ENCODE measurements at places on chromosomes 12 and 14.
A peak's percentile ranks its signal among the peaks of the same experiment; 100 is the strongest.

DNA sequence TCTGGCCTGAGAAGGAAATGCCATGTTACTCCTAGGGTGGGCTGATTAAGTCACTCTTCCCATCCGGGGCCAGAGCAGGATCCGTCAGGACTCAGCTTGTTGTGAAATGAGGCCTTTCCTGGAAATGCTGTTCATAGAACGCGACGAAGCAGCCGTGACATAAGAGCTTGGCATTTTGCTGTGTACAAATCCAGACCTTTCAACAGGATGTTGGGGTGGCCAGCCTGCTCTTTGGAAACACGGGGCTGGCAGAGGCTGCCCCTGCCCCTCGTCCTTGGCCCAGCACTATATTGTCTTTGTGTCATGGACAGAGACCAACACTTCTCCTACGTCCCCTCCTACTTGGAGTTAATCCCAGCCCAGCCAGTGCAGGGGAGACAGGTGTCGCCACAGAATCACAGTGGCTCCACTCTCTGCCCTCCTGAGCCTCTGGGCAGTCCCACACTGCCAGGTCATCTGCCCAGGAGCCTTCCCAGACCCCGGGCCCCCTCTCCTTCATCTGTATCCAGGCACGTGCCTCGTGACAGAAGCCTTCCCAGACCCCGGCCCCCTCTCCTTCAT lies 18.6 kb upstream of the EIF5 start:
- DNase-seq, result no peak

- no peak for DNase-seq
These were observed 78.8 kb upstream of the EVL start for GRCh38 chr14:99986396-99986795.

DNA sequence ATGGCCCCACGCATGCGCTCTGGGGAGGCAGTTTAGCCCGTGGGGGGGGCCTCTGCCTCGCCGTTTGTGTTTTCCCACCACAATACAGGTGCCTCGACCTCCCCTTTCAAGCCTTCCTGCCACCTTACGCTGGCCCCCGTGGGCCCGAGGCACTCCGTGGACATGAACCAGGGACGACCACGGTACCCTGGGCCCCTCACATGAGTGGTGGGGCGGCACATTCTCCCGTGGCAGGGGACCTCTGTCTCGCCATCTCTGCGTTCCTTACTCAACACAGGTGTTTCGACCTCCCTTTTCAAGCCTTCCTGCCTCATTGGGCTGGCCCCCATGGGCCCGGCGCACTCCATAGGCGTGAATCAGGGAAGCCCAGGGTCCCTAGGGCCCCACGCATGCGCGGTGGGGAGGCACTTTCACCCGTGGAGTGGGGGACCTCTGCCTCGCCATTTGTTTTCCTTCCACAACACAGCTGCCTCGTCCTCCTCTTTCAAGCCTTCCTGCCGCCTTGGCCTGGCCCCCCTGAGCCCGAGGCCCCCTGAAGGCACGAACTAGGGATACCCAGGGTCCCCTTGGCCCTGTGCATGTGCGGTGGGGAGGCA lies 339.5 kb downstream of the ALG10 start:
- DNase-seq, result no peak

GRCh38 chr14:71261206-71261605 lies 353.9 kb downstream of the PCNX1 start:
- DNase-seq, result no peak

DNA sequence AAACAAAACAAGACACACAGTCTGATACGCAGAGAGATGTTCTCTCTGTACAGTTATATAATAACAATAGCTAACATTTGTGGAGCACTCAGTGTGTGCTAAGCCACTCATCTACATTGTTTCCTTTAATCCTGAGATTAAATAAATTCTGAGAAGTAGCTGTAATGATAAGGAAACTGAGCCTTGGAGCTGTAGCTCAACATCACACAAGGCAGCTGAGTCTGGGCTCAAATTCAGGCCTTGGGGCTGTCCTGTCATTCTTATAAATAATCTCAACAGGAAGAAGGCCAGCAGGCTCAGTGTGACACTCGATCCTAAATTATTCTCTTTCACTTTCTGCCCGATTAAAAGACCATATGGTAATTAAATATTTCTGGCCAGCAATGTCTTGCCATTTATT lies 24.5 kb downstream of the CDKN1B start:
- DNase-seq, result no peak

DNA sequence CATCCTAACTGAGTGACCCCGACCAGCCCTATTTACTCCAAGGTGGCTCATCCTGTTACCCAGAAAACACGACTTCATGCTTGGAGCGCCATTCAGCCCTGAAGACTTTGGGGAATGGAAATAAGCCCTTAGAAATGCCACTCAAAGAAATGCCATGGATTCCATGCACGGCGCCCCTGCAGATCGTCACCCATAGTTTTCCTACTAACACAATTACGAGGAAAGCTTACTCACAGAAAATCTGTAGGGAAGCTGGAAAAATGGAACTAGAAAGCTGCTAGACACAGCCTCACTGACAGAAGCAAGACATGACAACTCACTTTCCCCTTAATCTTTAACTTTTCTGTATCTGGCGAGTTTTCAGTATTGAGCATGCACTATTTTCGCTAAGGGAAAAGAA lies 19.5 kb downstream of the NUAK1 start:
- no peak for DNase-seq

DNA sequence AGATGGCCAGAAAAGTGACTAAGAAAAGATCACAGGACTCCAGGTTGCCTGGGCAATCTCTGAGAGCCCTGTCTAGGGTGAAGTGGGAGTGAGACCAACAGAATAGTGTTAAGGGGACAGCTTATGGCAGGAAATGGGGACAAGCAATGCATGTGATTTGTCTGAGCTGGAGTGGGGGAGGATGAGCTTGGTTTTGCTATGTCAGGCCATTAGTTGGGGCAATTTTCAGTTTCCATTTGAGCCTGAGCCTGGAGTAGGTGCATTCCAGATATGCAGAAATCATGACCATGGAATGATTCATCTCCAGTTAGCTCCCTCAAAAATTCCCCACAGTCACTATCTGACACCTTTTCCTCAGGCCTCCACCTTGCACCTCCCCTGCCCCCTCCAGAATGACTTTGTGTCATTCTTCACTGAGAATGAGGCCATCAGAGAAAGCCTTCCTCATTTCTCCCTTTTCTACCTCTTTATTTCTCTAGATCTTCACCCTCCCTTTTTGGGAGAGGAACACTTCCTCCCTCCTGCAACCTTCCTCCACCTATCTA lies 150.9 kb upstream of the PLEKHG7 start:
- peak; percentile 76 for DNase-seq

- no peak for DNase-seq
These were observed 6.8 kb upstream of the HNF1A start for GRCh38 chr12:120971299-120972180.

DNA sequence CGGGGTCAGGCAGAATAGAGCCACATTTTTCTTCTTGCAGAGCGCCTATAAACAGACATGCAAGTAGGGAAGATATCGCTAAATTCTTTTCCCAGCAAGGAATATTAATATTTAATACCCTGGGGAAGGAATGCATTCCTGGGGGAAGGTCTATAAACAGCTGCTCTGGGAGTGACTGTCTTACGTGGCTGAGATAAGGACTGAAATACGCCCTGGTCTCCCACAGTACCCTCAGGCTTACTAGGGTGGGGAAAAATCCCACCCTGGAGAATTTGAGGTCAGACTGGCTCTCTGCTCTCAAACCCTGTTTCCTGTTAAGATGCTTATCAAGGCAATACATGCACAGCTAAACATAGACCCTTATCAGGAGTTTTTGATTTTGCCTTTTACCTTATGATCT lies 262.3 kb downstream of the CEP128 start:
- no peak for DNase-seq

DNA sequence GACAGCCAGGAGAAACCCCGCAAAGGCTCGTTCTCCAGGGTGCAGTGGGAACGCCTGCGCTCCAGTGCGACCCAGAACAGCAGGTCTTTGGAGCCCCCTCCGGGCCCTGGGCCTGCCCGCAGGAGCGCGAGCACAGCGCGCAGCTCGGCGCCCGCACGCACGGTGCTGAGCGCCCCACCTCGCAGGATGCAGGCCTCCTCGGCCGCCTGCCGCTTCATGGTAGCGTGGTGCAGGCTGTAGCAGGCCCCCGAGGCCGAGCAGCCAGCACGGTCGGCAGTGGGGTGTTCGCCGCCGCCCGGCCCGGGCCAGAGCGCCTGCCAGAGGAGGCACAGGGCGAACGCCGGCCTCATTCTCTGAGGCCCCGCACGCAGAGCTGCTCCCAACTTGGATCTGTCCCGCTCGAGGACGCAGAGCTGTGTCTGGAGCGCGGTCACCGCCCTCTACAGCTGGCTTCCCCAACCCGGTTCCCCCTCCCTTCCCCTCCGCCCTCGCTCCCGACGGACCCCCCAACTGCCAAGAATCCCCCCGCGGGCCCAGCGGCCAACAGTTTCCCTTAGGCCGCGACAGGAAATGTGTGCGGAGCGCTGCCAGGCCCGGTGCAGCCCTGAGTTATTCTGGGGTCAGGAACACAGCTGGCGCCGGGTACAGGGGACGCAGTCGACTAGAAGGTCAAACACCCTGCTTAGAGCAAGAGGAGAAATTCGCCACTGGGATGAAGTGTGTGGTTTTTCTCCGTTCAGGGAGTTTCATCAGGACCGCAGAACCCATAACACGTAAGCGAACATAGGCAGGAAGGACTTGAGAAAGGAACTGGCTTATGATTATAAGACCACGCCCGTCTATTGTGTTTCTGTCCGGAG lies at the start of gene CLEC14A:
CLEC14A (minus strand) TSS at position 421 of the 860 bp plus-strand sequence; CDS start at position 350, 71 bp downstream.
- DNase-seq, result peak; percentile 9

- no peak for DNase-seq
These were observed 5.3 kb downstream of the NUAK1 start for GRCh38 chr12:106133136-106134087.

- no peak for DNase-seq
These were observed 243.7 kb downstream of the SLC16A7 start for GRCh38 chr12:59839514-59839913.

- DNase-seq, result peak; percentile 28
These were observed 988 bp upstream of the TMEM263 start for GRCh38 chr12:106954462-106955376.

- no peak for DNase-seq
These were observed 165.8 kb upstream of the SYT1 start for GRCh38 chr12:78698747-78699146.

GRCh38 chr14:54675236-54676128 lies 108.6 kb downstream of the SAMD4A start:
- DNase-seq, result no peak

DNA sequence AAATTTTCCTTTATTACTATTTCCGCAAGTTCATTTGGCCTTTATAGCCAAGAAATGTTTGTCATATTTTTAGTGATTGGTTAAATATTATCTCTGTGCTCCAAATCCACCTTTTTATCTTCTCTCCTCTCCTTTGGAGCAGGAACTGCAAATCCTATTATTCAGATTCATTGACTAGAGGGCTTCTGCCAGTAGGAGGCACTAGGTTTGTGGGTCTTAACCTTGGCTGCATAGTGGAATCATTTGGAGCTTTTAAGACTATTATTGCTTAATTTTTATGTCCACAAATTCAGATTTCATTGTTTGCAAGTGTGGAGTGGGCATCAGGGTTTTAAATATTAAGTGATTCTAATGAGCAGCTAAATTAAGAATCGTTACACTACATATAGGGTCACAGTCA lies 75.3 kb upstream of the SYT10 start:
- no peak for DNase-seq

DNA sequence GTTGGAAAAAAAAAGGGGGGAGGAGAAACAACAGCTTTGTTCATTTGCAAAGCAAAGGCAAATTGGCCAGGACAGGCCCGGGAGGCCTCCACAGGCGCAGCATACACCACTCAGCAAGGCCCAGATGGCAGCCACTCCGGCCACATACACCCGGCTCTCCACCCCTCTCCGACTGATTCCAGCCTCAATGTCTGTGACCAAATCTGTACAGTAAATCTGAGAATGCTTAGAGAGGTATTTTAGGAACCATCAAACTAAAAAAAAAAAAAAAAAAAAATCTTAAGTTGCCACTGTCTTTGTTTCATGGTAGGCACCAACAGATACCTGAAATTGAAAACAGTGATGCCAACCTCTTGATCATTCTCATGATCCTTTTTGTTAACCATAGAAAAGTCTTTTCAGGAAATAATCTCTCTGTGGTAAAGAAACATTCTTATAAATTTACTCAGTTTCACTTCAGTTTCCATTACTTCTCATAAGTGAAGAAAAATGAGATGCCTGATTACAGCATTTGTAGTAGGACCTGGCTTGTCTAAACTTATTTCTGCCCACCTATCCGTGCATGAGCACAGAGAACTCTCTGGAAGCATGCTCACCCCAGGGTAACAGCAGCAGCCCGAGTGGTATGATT lies 20.2 kb downstream of the VPS37B start:
- DNase-seq, result no peak

- DNase-seq, result no peak
These were observed 98.1 kb downstream of the ZFC3H1 start for GRCh38 chr12:71565535-71565934.

GRCh38 chr14:60315196-60315990 lies 66.4 kb downstream of the PPM1A start:
- no peak for DNase-seq

GRCh38 chr14:51334566-51334965 lies 94.5 kb downstream of the TMX1 start:
- DNase-seq, result no peak

GRCh38 chr12:64780531-64781279 lies 21.5 kb upstream of the GNS start:
- DNase-seq, result no peak

GRCh38 chr12:51590347-51591015 lies 552 bp upstream of the SCN8A start:
- peak; percentile 76 for DNase-seq

GRCh38 chr12:20369305-20370013 lies 1.1 kb downstream of the PDE3A start:
- DNase-seq, result no peak

DNA sequence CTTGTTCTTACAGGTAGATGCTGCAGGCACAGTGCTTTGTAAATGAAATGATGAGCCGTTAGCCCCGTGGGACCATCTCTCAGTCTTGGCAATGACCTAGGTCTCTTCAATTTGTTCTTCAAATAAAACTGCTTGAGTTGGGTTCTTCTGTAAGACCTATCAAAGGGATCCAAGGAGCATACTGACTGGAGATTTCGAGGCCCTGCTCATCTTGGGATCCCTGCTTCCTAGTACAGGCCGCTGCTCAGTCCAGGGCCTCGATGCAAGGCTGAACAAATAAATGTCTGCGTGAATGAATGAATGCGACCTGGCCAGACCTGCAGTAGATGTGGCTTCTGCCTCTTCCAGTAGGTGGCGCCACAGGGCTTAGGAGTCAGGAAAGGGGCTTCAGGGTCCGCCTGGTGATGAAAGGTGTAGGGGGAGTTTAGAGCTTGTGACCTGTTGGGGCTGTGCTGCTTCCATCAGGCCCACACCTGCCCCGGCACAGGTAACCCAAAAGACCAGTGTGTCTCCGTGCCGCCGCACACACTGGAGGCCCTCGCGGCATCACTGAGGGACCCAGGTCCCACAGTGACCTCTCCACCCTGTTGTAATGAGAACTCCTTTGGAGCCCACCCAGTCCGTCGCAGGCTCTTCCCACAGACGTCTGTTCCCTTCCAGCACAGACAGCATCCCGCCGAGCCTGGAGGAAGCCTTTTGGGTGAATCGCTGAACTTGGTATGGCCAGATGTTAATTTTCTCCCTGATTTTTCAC lies 4.4 kb downstream of the CACNA1C start:
- peak; percentile 67 for DNase-seq
